ENCODE measurements at places on chromosomes 7 and 10. TPM values are rescaled to one million over a fixed set of nuclear protein-coding genes. Genes with fewer than 3 reads are reported as not detected.

DNA sequence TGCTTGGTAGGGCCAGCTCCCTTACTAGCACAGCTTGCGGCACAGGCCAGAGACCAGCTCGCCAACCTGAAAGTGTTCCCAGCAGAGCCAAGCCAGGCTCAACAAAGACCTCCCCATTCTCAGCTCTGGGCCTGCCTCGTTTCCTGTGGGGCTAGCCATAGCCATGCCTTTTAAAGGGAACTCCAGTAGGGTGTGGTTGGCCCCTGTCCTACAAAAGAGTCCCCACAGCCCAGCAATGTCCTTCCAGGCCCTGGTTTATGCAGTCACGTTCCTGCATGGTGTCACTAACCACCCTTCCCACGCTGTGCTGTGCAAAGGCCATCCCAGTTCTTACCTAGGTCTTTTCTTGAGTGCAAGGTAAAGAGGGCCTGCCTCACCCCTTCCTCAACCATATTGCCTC, 87.8 kb upstream of the LRRC4 start:
- DNase-seq: no peak
- no peaks in the 10 kb centered on the region for H3K27me3 ChIP-seq
- no peaks in the 10 kb centered on the region for H3K4me1 ChIP-seq
- H3K27ac ChIP-seq: no peak overlapping the region
- H3K4me3 ChIP-seq: no peak overlapping the region

The CYP2C8 gene
- total RNA-seq: 1.1 TPM

DNA sequence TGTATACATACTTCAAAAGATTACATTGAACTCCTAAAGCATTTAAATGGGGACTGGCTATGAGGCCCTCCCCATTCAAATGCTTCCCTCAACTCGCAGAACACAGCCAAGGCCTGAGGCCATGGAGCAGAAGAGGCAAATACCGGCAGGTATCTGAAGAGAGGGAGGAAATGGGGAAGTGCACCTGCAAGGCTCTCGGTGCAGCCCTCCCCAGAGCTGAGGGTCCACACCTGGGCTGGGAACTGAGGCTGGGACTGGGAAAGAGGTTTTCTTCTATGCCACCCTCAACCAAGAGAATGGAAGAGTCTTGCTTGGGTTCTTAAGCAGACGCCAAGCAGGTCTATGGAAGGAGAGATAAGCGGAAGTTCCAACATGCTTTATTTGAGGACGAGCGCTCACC, 13.0 kb upstream of the CYREN start:
- H3K4me3 ChIP-seq: no peak overlapping the region
- H3K36me3 ChIP-seq: peaks cover 68% of the 10 kb centered on the region
- no peaks in the 10 kb centered on the region for H3K27me3 ChIP-seq
- H3K27ac ChIP-seq: no peak overlapping the region
- H3K4me1 ChIP-seq: no peaks in the 10 kb centered on the region

DNA sequence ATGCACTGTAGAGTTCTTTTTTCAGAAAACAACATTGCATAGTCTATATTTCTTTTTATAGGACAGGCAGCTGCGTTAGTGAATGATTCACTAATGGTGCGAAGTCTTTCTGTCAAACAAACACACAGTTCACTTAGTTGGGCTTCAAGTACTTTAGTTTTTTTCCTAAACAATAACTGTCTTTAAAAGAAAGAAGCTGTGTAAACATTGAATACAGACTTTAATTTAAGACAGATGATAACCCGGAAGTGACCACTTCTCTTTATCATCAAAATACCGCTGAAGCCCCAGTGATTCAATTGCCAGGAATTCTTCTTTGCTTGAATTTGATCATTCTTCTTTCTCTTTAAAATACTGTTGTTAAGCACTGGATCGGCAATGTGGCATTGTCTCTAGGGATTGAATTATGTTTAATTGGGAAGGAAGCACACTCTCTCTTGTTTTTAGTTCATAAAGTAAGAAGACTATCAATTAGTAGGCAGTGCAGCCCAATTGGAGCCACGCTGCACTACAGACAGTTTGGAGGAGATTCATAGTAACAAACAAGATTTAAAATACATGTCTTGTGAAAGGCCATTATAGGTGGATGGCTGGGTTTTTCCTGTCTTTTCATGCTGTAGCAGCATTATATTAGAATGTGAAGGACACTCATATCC, 30.4 kb downstream of the CNTNAP2 start:
- no peak for DNase-seq
- no peaks in the 10 kb centered on the region for H3K4me1 ChIP-seq
- H3K27ac ChIP-seq: no peak overlapping the region
- H3K27me3 ChIP-seq: no peaks in the 10 kb centered on the region

The DEPP1 gene
- total RNA-seq: 136 TPM

DNA sequence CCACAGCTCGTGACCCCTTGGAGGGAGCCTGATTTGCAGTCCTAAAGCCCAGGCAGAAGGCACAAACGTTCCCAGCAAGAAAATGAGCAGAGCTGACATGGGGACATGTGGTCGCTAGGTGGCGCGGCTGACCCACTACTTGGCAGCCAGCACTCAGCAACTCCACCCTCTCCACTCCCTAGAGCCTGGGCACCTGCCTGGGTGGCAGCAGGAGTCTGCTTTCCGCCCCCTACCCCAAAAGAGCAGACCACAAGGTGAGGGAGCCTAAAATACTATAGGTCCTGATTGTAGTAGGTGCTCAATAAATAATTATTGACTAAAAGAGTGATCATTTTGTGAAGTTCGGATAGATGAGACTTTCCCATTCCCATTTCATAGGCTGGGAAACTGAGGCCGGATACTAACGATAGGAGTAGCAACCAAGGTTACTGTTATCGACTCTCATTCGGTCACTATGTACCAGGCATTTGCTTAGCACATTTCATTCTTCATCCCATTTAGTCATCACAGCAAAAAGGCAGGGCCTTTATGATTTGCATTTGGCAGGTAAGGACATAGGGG, 57.4 kb downstream of the NEUROG3 start:
- H3K36me3 ChIP-seq: no peaks in the 10 kb centered on the region
- DNase-seq: peak; percentile 58
- no peaks in the 10 kb centered on the region for H3K4me1 ChIP-seq
- no peak overlapping the region for H3K4me3 ChIP-seq

- H3K4me1 ChIP-seq: peaks cover 12% of the 10 kb centered on the region
- no peak overlapping the region for H3K4me3 ChIP-seq
- no peak overlapping the region for H3K27ac ChIP-seq
- DNase-seq: no peak
Observed at GRCh38 chr7:55128693-55129394, 110.0 kb downstream of the EGFR start.

The CPVL gene
- total RNA-seq: 21.2 TPM
